Breast epithelium (tissue), 4 donors: ENCODE measurements at places on chromosomes 13 and 19. TPM values are rescaled to one million over a fixed set of nuclear protein-coding genes. Genes with fewer than 3 reads are reported as not detected.

GRCh38 chr13:20714161-20714560, 10.7 kb downstream of the IL17D start:
- H3K4me1 ChIP-seq = no peaks in the 10 kb centered on the region
- H3K27ac ChIP-seq = peak overlapping the region; percentile 76
- H3K36me3 ChIP-seq = no peaks in the 10 kb centered on the region

DNA sequence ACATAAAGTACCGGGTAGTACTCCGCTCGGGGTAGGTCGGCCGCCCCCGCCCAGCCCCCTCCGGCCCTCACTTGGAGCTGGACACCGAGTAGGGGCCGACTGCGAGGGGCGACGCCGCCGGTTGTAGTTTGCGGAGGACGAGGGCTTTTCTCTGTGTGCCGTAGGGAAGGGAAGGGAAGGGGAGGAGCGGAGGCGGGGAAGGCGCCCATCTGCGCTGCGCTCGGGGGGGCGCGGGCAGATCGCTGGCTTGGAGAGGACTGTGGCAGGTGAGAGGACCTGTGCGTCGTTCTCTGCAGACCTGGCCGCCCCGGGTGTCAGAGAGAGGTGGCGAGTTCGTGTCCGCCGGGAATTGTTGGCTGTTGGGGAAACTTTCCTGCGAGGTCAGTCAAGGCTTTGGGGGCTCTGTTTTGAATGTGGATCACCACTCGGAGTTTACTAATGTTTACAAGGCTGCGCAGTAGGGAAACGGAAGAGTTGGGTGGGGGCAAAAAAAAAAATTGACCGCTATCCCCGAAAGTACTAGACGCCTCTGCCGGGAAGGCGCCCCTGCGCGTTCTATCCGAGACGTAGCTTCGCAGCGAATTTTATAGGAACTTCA, 1.4 kb downstream of the ING1 start:
- no peaks in the 10 kb centered on the region for H3K36me3 ChIP-seq
- H3K27me3 ChIP-seq = no peaks in the 10 kb centered on the region
- DNase-seq = peak; percentile 59
- peak overlapping the region; percentile 100 for H3K27ac ChIP-seq
- peak overlapping the region; percentile 93 for H3K4me3 ChIP-seq

- H3K4me3 ChIP-seq = no peak overlapping the region
- H3K27me3 ChIP-seq = peaks cover 23% of the 10 kb centered on the region
- no peak for DNase-seq
Observed at GRCh38 chr19:1284979-1285736, 515 bp upstream of the EFNA2 start.

GRCh38 chr13:94664889-94665288, 47.5 kb downstream of the SOX21 start:
- no peaks in the 10 kb centered on the region for H3K36me3 ChIP-seq
- H3K4me3 ChIP-seq = no peak overlapping the region
- no peak overlapping the region for H3K27ac ChIP-seq

DNA sequence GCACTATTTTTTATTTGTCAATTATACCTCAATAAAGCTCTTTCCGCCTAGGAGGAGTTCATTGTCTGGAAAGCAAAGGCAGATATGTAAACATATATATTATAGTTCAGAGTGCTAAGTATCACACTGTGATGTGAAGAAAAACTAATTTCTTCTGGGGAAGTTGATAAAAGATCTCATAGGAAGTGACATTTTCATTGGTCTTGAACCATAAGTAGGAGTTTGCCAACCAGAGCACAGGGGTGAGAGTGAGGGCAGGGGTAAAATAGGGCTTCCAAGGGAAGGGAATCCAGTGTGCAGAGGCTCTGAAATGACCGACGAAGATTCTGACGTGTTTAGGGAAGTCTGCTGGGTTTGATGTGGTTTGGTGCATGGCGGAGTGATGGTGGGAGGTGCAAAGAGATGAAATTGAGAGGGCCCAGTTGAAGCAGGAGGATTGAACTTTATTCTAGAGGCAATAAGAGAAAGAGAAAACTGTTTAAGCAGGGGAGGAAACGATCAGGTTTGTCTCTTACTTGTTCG, 780 bp upstream of the GTF2F2 start:
- H3K27ac ChIP-seq = peak overlapping the region; percentile 90
- H3K4me1 ChIP-seq = no peaks in the 10 kb centered on the region
- no peak for DNase-seq
- H3K27me3 ChIP-seq = no peaks in the 10 kb centered on the region
- no peaks in the 10 kb centered on the region for H3K36me3 ChIP-seq
- H3K4me3 ChIP-seq = peak overlapping the region; percentile 59

Gene UBE2L5
- 0.98 TPM for total RNA-seq

Gene FFAR1
- total RNA-seq = not detected

- H3K36me3 ChIP-seq = no peaks in the 10 kb centered on the region
- H3K4me3 ChIP-seq = no peak overlapping the region
- H3K27ac ChIP-seq = no peak overlapping the region
- H3K4me1 ChIP-seq = no peaks in the 10 kb centered on the region
Observed at GRCh38 chr13:109275852-109276251, 510.5 kb downstream of the IRS2 start.

GRCh38 chr19:34448191-34448590, 20.0 kb downstream of the UBA2 start:
- no peaks in the 10 kb centered on the region for H3K4me1 ChIP-seq
- no peaks in the 10 kb centered on the region for H3K27me3 ChIP-seq
- H3K36me3 ChIP-seq = peaks cover 6% of the 10 kb centered on the region
- H3K4me3 ChIP-seq = no peak overlapping the region
- H3K27ac ChIP-seq = no peak overlapping the region

DNA sequence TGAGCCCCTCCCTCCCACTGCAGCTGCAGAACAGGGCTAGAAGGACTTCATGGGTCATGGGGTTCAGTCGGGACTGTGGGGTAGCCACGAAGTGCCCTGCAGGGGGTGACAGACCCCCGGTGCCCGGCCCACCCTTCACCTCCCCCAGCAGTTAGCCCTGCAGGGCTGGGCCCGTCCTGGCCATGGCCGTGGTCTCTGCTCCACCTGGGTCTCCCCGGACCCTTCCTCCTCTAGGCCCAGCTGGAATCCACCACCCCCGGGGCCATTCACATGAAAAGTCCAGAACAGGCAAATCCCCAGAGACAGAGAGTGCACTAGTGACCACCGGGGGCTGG, 17.3 kb downstream of the MKNK2 start:
- DNase-seq = no peak
- no peaks in the 10 kb centered on the region for H3K27me3 ChIP-seq
- no peaks in the 10 kb centered on the region for H3K36me3 ChIP-seq
- peak overlapping the region; percentile 92 for H3K27ac ChIP-seq
- H3K4me3 ChIP-seq = no peak overlapping the region
- H3K4me1 ChIP-seq = peaks cover 16% of the 10 kb centered on the region

Gene FBXO27
- total RNA-seq = 5.1 TPM

Gene YJEFN3
- 2.0 TPM for total RNA-seq

DNA sequence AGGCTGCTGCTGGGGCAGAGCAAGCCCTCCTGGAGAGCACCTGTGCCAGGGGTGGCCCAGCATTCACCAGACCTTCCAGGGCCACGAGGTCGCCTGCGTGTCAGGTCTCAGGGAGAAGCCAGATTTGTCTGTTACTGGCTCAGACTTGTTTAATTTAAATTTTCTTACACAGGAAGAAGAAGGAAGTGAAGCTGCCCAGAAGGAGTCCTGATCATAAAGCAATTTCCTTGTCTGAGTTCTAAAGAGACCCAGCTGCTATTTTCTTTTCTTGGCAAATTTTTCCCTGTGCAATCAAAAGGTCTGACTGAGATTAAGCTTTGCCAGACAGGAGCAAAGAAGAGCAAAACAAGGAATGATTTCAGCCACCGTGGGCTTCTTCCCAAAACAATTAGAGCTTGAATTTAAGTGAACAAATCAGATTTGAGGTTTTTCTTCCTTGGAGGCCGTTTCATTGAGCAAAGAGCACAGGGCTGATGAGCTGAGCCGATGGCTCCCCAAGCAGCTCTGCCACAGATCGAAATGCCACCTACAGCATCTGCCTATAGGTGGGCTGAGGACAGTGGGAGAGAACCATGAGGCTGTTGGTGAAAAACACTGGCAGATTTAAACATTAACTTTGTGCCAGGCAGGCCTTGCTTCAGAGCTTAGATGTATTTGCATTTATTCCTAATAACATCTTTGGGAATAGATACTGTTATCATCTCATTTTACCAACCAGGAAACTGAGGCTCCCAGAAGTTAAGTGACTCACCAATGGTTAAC, 40.1 kb downstream of the HSPH1 start:
- no peak overlapping the region for H3K4me3 ChIP-seq
- H3K36me3 ChIP-seq = no peaks in the 10 kb centered on the region
- no peak overlapping the region for H3K27ac ChIP-seq

DNA sequence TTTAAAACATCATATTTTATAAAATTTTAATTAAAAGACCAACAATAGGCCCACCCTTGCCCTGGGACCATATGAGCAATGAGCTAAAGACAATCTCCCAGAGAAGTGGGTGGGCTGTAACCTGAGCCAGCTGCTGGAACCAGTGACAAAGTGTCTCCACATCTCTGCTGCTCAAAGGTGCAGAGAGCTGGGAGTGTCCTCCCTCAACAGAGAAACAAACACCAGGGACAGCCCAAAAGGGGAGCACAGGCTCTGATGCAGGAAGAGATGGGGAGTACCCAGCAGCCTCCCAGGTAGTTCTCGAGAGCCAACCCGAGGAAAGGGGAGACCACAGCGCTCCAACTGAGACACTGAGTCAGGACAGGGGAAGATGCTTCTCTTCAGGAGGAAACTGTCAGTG, 39.1 kb downstream of the DOCK9 start:
- H3K36me3 ChIP-seq = no peaks in the 10 kb centered on the region
- no peak overlapping the region for H3K4me3 ChIP-seq
- H3K27ac ChIP-seq = no peak overlapping the region
- H3K4me1 ChIP-seq = no peaks in the 10 kb centered on the region
- DNase-seq = no peak

Gene ZNF835
- total RNA-seq = 3.6 TPM

Gene S1PR5
- total RNA-seq = 0.66 TPM

DNA sequence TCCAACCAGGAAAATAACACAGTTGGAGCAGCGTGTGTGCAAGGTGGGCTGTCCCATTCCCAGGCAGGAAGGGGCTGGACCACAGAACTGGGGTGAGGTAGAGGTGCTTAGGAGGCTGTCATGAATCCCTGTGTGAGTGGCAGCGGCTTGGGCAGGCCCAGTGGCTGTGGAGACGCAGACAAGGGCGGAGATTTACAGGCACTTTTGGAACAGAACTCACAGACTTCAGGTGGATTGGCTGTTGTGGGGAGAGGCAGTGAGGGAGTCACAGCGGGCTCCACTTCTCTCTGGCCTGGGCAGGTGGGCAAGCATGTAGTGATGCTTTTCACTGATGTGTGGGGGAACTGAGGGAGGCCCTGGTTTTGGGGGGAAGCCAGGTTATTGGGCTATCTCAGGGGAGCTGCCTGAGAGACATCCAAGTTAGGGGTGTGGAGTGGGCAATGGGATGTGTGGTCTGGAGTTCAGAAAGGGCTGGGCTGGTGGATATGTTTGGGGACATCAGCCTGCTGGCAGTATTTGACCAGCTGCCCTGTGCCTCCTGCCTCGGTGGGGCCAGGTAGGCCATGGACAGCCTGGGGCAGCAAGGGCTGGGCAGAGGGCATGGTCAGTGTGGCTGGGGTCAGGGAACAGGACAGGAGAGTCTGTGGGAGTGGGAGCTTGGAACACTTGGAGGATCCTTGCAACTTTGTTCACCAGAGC, 27.0 kb upstream of the ZNF492 start:
- peaks cover 12% of the 10 kb centered on the region for H3K27me3 ChIP-seq
- no peak overlapping the region for H3K4me3 ChIP-seq
- H3K4me1 ChIP-seq = no peaks in the 10 kb centered on the region
- H3K27ac ChIP-seq = no peak overlapping the region
- no peak for DNase-seq
- no peaks in the 10 kb centered on the region for H3K36me3 ChIP-seq

DNA sequence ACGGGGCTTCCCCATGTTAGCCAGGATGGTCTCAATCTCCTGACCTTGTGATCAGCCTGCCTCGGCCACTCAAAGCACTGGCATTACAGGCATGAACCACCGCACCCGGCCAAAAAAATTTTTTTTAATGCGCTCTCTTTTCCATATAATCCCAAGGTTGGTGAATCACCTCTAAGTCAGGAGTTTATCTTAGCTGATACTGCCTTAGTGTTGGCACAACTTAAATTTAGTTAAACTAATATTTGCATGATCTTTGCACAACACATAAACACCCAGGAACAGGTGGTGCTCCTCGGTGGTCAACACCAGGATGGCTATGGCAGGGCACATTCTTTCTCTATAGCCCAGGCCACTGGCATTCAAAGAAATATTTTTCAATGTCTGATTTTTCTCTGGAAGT, 24.1 kb upstream of the PSG7 start:
- no peak overlapping the region for H3K4me3 ChIP-seq
- no peaks in the 10 kb centered on the region for H3K36me3 ChIP-seq
- no peaks in the 10 kb centered on the region for H3K4me1 ChIP-seq
- no peak for DNase-seq

DNA sequence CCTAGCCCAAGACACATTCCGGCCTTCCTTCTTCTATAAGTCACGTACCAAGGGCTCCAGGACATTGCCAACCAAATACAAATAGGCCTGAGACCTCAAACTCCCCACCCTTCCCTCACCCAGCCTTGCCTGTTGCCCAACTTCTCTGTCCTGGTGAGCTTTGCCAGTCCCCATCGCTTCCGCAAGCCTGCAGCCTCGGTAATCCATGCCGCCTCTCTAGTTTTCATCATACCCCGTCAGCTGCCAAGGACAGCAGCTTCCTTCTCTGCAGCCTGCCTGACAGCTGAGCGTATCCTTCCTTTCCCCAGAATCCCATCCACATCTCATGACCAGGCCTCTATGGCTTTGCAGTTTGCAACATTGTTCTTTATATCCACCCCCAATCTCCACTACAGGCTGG, 36.6 kb upstream of the POMP start:
- H3K4me1 ChIP-seq = no peaks in the 10 kb centered on the region
- H3K27ac ChIP-seq = no peak overlapping the region
- H3K4me3 ChIP-seq = no peak overlapping the region

Gene CLPTM1
- total RNA-seq = 42.0 TPM

- no peak for DNase-seq
- no peak overlapping the region for H3K27ac ChIP-seq
- no peak overlapping the region for H3K4me3 ChIP-seq
- H3K4me1 ChIP-seq = no peaks in the 10 kb centered on the region
- H3K36me3 ChIP-seq = no peaks in the 10 kb centered on the region
Observed at GRCh38 chr13:65894049-65894448, 1336.1 kb downstream of the PCDH9 start.

Gene LNX2
- 19.2 TPM for total RNA-seq

- H3K4me1 ChIP-seq = no peaks in the 10 kb centered on the region
- peaks cover 25% of the 10 kb centered on the region for H3K27me3 ChIP-seq
- no peak overlapping the region for H3K4me3 ChIP-seq
- H3K27ac ChIP-seq = no peak overlapping the region
- no peaks in the 10 kb centered on the region for H3K36me3 ChIP-seq
- no peak for DNase-seq
Observed at GRCh38 chr19:30795727-30796126, 423.5 kb downstream of the ZNF536 start.

Gene ZNF541
- not detected for total RNA-seq

Gene PCSK4
- total RNA-seq = 2.2 TPM

Gene DACH1
- 13.9 TPM for total RNA-seq

DNA sequence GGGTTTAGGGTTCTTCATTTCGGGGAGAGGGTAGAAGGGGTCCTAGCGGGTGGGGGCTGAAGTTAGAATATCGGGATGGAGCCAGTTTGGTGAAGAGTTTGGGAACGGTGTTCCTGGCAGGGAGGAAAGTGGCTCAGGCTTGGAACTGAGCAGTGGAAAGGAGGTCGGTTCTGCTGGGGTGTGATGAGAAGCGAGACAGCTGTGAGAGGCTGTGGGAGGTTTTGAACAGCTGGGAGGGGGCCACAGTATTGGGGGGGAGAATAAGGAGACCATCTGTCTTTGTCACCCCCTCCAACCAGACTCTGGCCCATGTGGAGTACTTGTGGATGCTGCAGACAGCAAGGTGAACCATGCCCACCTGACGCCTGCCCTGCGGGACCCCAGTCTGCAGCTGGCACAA, 1.0 kb upstream of the TM6SF2 start:
- no peaks in the 10 kb centered on the region for H3K27me3 ChIP-seq
- H3K4me1 ChIP-seq = no peaks in the 10 kb centered on the region
- DNase-seq = no peak
- no peak overlapping the region for H3K27ac ChIP-seq
